ENCODE measurements at places on chromosomes 12 and 14.
A peak's percentile ranks its signal among the peaks of the same experiment; 100 is the strongest.

- no peak for DNase-seq
Measured at GRCh38 chr14:69955855-69956845, 76.9 kb downstream of the SMOC1 start.

- no peak for DNase-seq
Measured at GRCh38 chr14:52106840-52107239, 38.0 kb upstream of the NID2 start.

- DNase-seq: no peak
Measured at GRCh38 chr14:55361190-55361589, 50.4 kb downstream of the ATG14 start.

- no peak for DNase-seq
Measured at GRCh38 chr14:106372870-106373652, 846.7 kb downstream of the TMEM121 start.

- no peak for DNase-seq
Measured at GRCh38 chr14:38145142-38145541, 62.6 kb upstream of the SSTR1 start.

DNA sequence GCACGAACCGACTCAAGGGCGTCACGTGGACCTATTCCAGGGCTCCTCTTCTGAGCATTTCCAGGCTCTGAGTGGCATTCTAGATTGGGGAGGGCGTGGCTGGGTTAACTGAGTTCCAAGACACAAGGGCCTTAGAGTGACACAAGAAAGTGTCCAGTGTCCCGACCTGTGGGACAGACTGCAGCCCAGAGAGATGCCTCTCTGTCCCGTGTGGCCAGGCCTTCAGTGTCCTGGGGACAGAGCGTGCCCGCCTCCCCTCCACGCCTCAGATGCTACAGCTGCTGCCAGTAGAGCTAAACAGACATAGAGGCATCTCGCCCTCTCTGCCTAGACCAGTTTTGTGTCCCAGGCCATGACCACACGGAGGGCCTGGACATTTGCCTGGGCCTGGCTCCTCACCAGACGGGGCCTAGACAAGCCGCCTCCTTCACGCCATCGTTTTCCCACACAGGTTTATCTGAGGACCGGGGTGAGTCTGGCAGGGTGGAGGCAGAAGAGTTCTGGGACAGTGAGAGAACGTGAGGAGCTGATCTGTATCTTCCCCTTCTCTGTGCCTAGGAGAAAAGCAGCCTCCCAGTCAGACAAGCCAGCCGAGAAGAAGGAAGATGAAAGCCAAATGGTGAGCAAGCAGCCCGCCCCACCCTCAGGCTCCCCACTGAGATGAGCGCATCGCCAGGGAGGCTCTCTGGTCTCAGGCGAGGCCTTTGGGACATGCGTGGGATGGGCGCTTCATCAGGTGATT lies 27.1 kb downstream of the DEGS2 start:
- DNase-seq: no peak

- no peak for DNase-seq
Measured at GRCh38 chr12:107884769-107885694, 110.5 kb downstream of the ASCL4 start.

GRCh38 chr14:69332782-69333395 lies 65.2 kb downstream of the ERH start:
- DNase-seq: no peak

- DNase-seq: no peak
Measured at GRCh38 chr14:85175556-85175955, 354.4 kb upstream of the FLRT2 start.

GRCh38 chr12:71243370-71243769 lies 85.6 kb upstream of the TSPAN8 start:
- no peak for DNase-seq

DNA sequence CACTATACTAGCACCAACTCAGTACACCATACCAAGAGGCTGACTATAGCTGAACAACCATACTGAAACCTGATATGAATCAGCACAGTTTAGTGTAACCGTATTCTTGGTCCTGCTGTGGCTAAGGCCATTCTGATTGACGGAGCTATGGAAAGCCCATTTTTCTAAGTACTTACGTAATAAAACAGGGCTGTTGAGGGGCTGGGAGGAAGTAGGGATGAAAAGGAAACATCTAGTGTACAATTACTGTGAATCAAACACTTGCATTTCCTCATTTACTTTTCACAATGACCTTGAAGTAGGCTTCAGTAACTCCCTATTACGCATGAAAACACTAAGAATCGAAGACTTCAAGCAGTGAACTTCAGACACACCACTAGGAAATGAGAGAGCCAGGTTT lies 198.2 kb downstream of the BTG1 start:
- no peak for DNase-seq

DNA sequence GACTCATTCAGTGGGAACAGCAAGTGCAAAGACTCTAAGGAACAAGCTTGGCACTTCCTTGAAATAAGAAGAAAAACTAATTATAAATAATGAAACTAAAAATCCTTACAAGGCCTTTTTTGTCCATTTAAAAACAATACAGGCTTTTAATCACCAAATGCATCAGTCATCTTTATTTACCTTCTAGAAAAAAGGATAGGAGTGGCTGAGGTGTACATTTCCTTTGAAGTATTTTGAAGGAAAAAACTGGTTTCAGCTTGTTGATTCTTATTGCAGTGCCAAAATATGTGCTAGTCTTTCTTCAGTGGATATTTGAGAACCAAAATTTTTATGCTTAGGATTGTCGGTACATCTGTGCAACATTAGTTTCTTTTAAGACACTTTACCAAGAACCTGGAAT lies 29.8 kb downstream of the MED21 start:
- no peak for DNase-seq

GRCh38 chr14:29126361-29126760 lies 359.8 kb downstream of the FOXG1 start:
- no peak for DNase-seq

DNA sequence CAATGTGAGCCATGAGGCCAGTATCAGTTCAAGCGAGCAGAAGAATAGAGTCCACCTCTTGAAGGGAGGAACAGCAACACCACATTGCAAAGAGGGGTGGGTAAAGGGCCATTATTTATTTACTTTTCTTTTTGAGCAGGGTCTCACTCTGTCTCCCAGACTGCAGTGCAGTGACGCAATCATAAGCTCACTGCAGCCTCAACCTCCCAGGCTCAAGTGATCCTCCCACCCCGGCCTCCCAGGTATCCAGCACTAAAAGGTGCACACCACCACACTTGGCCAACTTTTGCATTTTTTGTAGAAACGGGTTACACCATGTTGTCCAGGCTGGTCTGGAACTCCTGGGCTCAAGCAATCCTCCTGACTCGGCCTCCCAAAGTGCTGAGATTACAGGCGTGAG lies 42.9 kb upstream of the CIT start:
- no peak for DNase-seq

DNA sequence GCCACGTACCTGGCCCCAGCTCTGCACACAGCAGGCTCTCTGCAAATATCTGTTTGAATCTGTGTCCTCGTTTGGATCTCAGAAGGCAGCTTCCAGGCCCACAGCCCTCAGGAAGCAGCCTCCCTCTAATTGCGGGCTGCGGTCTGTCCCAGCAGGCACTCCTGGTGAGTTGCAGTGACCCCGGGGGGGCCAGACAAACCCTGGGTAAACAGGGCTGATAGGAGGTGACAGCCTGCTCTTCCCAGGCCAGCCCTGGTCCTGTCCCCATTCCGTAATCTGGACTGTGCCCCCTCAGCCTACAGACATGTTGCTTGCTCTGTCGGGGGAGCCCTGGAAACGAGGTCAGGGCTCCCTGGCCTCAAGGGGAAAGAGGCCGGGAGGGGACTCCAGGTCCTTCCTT lies 2.0 kb downstream of the FOXN4 start:
- no peak for DNase-seq

DNA sequence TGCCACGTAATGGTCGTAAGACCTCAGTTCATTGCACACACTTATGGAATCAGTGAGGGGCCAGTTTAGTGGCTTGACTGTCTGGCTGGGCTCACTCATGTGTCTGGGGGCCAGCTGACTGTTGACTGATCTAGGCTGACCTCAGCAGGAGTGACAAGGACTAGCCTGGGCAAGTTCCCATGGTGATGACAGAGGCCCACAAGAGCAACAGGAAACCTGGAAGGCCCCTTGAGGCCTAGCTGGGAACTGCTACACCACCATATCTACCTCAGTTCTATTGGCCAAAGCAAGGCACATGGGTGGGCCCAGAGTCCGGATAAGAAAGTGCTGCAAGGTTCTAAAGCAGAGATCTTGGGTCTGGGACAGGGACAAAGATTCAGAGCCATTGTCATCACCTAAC lies 21.3 kb upstream of the RFLNA start:
- DNase-seq: no peak

- DNase-seq: no peak
Measured at GRCh38 chr12:122190842-122191668, 8.1 kb downstream of the LRRC43 start.

- no peak for DNase-seq
Measured at GRCh38 chr14:77638771-77639171, 22.3 kb upstream of the SPTLC2 start.

DNA sequence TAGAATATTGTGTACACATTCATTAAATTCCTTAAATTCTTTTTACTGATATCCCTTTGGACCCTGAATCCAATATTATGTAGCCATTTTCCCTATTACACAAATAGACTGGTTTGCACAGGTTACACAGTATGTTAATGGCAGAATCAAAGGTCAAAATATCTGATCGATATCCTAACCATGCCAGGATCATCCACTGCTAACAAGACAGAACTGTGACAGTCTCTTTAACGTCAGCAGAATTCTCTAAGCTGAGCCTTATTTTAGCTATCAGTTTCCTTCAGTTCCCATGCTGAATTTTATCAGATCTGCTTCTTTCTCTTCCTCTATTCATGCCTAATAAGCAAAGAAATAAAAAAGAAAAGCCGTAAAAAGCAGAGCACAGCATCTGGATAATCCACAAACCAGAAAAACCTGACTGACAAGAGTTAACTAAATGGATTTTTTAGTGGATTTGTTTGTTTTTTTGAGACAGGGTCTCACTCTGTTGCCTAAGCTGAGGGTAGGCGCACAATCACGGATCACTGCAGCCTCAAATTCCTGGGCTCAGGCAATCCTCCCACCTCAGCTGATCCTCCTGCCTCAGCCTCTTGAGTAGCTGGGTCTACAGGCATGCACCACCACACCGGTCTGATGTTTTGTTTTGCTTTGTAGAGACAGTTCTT lies 130.4 kb downstream of the PAWR start:
- no peak for DNase-seq

DNA sequence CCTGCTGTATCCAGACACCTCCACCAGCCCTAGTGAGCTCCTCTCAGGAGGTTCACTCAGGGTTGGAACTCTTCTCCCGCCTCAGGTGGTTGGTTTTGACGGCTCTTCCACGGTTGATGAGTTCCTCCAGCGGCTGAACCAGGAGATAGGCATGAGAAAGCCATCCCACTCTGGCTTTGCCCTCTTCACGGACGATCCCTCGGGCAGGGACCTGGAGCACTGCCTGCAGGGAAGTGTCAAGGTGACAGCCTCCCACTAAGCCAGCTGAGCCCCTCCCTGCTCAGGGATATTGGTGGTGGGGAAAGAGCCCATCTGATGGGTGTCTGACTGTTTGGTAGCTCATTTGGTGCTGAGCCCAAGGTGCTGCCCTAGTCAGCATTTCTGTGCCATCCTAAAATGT lies 20.4 kb downstream of the PIGH start:
- DNase-seq: no peak

DNA sequence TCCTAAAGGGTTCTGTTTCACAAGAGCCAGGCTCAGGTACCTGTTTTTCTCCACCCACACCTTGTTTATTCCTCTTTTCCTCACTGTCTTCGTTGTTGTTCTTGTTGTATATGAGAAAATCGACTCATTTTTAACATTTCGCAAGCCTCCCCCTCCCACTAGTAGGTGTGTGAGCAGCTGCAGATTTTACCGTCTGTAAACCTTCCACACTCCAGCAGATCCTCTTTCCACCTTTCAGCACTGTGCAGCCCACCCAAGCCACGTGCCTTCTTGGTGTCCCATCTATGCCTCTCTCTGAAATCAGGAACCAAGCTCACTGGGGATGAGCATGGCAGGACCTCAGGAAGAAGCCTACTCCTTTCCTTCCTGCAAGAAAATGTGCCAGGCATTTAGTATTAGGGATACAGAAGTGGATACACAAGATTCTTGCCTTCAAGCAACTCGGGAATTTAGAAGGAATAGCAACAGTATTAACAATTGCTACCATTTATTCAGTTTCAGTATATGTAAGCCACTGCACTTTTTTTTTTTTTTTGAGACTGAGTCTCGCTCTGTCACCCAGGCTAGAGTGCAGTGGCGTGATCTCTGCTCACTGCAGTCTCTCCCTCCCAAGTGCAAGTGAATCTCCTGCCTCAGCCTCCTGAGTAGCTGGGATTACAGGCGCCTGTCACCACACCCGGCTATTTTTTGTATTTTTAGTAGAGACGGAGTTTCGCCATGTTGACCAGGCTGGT lies 113.6 kb downstream of the CHST11 start:
- DNase-seq: peak; percentile 76

GRCh38 chr12:29427964-29428363 lies 47.0 kb upstream of the ERGIC2 start:
- DNase-seq: peak; percentile 85

GRCh38 chr14:40402957-40403356 lies 970.7 kb upstream of the FBXO33 start:
- DNase-seq: no peak

DNA sequence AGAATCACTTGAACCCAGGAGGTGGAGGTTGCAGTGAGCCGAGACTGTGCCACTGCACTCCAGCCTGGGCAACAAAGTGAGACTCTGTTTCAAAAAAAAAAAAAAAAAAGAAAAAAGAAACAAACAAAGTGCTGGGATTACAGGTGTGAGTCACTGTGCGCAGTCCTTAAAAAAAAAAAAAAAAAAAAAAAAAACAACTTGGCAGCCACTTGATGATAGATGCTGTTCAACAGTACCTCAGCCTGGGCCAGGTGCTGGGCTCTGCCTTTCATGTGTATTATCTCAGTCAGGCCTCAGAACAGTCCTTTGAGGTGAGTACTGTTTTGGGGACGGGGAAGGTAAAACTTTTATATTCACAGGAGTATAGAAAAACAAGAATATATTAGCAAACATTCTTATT lies 9.6 kb downstream of the ACADS start:
- DNase-seq: no peak

- DNase-seq: no peak
Measured at GRCh38 chr14:76050797-76051392, 65.3 kb downstream of the IFT43 start.

DNA sequence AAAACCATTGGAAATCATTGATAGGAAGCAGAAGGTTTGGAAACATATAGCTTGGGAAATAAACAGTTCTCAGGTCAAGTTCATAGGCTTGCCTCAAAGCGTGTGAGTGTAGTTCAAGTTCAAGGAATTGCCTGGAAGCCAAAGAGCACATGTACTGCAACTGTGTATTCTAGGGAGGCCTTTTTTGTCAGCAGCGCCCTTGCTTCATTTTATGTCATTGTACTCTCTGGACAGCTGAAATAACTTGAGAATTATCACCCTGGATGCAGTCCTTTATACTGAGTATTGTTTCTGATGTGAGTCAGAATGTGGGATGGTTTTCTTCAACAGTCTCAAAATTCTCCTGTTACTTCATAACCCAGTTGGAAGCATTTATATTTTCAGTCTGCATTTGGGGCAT lies 16.0 kb upstream of the EVL start:
- DNase-seq: no peak

- DNase-seq: no peak
Measured at GRCh38 chr12:132954471-132955048, 1.5 kb downstream of the ZNF605 start.

- DNase-seq: no peak
Measured at GRCh38 chr14:106813477-106813823, 1287.1 kb downstream of the TMEM121 start.

- no peak for DNase-seq
Measured at GRCh38 chr12:48110691-48111311, 4.9 kb upstream of the SENP1 start.

GRCh38 chr12:51390891-51391282 lies 319 bp downstream of the GALNT6 start:
- no peak for DNase-seq

- DNase-seq: no peak
Measured at GRCh38 chr14:102872020-102872419, 50.4 kb upstream of the AMN start.

All from GF-D8 (cell line).